ENCODE measurements at places on chromosomes 7 and 10.

DNA sequence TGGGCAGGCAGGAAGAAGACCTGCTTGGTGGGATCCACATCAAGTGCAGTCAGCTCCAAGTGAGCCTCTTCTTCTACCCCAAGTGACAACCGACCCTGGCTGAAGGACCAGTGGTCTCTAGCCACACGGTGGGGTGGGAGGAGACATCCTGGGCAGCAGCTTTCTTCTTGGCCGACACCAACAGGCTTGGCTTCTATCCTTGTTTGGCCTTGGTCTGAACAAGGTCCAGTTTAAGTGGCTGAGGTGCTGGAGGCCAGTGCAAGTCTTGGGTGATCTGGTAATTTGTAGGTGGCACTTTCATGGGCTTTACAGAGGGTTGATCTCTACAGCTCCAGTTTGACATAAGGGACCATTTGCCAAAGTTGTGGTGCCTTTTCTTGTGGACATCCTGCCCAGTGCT is 63.6 kb upstream of the PDCD4 start:
- no peak for DNase-seq

GRCh38 chr10:61975391-61975932 is 74.0 kb downstream of the ARID5B start:
- peak; percentile 5 for DNase-seq

- no peak for DNase-seq
Measured at GRCh38 chr10:15478429-15478828, 107.3 kb upstream of the FAM171A1 start.

- DNase-seq, result no peak
Measured at GRCh38 chr7:124162667-124163066, 129.8 kb upstream of the TMEM229A start.

DNA sequence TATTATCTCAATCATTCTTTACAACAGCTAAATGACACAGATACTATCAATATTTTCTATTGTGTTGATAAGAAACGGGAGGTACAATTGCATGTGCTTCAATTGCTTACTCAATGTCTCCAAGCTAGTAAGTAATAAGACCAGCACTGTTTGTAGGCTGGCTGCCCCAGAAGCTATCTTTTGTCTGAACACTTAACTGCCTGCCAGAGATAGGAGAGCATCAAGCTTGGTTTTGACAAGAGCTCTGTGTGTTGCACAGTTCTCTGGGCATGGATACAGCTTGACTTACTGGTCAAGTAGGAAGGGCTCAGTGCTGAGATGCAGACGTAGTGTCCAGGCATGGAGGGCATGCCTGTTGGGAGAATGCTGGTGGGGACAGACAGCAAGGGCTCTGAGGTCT is 26.3 kb upstream of the CAPZA2 start:
- DNase-seq, result no peak

- no peak for DNase-seq
Measured at GRCh38 chr7:129308047-129308446, 83.2 kb downstream of the AHCYL2 start.

DNA sequence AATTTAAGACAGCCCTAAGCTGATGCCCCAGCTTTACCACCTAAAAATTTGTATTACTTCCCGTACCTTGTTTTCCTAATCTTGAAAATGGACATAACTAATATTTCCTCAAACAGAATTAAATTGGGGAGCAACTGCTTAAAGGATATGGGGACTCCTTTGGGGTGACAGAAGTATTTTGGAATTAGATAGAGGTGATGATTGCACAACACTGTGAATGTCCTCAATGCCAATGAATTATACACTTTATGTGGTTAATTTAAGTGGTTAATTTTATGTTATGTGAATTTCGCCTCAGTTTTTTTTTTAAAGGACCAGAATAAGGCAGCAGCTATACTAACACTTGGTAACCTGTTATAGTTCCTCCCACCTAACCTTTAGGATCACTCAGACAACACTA is 19.9 kb upstream of the NPFFR1 start:
- DNase-seq, result no peak

DNA sequence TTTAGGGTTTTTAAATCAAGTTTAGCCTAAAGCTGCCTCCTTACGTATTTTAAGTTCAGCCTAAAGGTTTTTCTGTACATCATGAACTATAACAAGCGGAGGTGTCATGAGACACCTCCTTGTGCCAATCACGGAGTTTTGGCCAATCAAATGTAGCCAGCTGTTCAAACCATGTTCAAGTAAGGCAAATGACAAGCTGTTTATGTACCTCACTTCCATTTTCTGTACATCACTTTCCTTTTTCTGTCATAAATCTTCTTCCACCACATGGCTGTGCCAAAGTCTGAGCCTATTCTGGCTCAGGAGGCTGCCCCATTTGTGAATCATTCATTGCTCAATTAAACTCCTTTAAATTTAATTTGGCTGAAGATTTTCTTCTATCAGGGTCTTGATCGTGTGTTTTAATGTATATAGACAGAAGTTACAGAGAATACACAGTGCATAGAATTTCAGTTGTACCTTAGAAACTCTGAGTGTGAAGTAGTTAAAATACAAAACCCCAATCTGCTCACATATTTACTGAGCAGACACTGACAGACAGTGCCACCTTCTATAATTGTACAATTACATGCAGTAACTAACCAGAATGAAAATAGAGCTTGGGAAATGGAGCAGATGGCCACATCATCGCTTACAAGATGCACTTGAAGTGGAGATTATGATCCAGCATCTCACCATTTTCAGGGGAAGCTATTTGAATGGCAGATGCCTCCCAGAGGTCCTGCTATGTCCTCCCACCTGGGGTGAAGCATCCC is 76.9 kb upstream of the LANCL2 start:
- peak; percentile 96 for DNase-seq

DNA sequence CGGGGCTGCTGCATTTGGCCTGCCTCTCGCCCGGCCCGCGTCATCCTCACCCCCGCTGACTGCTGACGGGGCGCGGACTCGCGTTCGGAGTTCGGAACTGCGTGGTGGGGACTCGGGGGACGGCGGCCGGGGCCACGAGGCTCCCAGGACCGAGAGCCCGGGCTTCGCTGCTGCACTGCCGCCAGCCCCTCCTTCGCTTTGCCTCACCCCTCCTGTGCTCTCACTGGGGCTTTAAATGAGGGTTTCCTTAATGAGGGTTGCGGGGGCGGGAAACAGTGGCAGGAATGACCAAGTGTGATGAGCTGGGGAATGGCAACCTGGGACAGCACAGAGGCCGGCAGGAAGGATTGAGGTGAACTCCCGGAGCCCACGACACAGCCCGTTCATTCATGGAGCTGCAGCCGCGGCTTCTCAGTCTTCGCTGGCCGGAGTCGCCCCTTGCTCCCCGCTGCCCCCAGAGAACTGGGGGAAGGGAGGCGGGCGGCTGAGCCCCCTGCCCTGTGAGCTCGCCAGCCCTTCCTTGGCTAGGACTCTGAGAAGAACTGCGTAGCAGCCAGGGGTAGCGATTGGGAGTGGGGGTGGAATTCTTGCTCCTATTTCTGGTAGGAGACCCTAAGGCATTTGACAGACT is 1.5 kb upstream of the LRRC4 start:
- no peak for DNase-seq

GRCh38 chr10:121152033-121152432 is 300.9 kb downstream of the WDR11 start:
- no peak for DNase-seq

DNA sequence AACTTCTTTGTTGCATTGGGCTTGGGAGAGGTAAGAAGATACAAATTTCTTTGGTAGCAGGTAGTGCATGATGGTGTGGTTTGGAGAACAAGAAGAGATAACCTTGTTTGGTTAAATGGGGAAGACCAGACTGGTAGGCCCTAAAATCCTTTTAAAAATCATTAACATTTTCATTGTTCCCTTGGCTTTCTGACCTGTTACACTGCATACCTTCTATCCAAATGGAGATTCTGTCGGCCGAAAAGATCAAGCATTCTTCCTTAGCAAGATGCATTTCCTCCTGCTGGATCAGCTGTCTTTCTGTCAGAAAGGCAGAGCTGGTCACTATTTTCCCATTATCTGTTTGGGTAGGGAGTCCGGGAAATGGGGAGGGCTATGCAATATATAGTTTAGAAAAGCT is 33.7 kb downstream of the AGK start:
- DNase-seq, result no peak
